Stimulated activated CD8-positive, alpha-beta memory T cell treated with anti-CD3 and anti-CD28 coated beads, Interleukin-12 subunit alpha, Interleukin-12 subunit beta, amount 100 ng/mL, for 4 hours (primary cell): ENCODE measurements at places on chromosomes 7 and 10.

- no peak for DNase-seq
Measured at GRCh38 chr10:28327491-28327880, 24.6 kb upstream of the MPP7 start.

GRCh38 chr10:34017281-34017680 lies 682.8 kb upstream of the NRP1 start:
- DNase-seq = no peak

DNA sequence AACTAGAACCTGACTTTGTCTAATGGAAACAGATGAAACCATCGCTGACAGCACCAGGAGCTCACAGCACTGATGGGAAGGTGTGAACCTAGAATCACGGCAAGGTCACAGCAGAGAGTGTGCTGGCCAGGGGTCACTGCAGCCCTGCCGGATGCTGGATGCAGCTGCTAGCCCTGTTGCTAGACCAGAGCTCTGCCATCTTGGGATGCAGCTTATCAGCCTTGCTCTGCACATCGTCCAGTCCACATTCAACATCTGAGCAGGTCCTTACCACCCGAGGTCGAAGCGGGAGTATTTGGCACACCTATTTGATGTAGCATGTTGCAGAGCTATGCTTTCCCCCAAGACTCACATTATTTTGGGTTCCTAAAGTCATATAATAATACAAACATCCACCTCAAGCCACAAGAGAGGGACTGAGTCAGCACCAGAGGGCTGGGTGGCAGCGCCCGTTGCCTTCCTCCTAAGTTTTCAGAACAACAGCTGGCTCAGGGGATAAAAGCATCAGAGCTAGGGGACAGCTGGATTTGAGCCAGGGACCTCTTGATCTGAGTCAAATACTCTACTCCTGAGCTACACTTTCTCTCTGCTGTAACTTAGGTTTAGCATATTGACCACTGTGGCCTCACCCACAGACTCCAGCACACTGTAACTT lies 135.3 kb downstream of the ZNF467 start:
- no peak for DNase-seq

DNA sequence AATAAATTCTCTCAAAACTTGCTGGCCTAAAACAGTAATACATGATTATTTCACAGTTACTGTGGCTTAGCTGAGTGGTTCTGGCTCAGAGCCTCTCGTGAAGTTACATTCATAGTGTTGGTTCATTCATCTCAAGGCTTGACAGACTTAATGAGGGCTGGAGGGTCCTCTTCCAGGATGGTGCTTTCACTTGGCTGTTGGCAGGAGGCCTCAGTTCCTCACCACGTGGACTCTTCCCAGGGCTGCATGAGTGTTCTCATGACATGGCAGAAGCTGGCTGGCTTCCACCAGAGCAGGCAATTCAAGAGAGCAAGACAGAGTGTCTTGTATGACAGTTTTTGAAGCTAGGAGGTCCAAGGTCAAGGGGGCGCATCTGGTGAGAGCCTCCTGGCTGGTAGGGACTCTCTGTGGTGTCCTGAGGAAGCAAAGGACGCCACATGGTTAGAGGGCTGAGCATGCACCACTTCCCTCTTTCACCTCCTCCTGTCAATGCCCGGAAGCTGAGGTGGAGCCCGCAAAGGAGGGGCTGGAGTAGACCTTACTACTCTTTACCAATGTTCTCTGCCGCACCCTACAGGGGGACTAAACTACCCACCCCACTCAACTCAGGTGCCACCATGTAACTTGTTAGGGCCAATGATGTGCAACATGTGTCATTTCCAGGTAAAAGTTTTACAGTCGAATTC lies 58.2 kb upstream of the YAE1 start:
- DNase-seq = no peak

DNA sequence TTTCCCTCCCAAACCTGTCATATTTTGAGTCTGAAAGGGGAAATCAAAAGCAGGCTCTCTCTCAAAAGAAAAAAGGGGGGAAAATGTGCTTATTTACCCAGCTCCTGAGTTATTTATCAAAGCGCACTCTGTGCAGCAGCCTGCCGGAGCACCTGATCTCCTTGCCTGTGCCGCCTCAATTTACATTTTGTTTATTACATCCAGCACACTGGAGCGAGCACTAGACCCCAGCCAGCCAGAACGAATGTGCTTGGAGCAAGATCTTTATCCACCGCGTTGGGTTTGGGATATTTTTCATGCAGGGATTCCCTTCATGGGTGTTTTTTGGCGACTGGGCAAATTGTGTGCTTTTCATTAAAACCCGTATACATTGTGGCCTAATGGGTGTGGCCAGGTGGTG lies 161.9 kb upstream of the INSYN2A start:
- DNase-seq = no peak

DNA sequence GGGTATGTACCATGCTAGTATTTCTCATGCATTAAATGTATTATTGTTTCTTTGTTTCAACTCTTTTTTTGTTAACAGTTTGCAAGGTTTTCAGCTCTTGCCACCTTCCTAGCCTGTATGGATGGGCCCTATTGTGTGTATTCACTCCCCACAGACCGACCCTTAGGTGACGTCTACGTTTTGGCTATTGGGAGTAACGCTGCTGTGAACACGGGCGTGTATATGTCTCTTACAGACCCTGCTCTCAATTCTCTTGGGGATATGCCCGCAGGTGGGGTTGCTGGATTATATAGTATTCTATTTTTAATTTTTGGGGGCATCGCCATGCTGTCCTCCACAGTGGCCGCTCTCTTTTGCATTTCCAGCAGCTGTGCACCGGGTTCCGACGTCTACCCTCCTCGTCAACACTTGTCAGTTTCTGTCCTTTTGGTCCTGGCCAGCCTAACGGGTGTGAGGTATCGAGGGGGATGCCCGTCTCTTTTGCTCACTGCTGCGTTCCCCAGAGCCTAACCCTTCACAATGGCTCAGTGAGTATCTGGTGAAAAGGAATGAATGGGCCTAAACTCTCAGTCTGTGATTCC lies 64.1 kb upstream of the GNA12 start:
- DNase-seq = no peak

- DNase-seq = no peak
Measured at GRCh38 chr10:37831495-37832333, 25.7 kb downstream of the ZNF248 start.

DNA sequence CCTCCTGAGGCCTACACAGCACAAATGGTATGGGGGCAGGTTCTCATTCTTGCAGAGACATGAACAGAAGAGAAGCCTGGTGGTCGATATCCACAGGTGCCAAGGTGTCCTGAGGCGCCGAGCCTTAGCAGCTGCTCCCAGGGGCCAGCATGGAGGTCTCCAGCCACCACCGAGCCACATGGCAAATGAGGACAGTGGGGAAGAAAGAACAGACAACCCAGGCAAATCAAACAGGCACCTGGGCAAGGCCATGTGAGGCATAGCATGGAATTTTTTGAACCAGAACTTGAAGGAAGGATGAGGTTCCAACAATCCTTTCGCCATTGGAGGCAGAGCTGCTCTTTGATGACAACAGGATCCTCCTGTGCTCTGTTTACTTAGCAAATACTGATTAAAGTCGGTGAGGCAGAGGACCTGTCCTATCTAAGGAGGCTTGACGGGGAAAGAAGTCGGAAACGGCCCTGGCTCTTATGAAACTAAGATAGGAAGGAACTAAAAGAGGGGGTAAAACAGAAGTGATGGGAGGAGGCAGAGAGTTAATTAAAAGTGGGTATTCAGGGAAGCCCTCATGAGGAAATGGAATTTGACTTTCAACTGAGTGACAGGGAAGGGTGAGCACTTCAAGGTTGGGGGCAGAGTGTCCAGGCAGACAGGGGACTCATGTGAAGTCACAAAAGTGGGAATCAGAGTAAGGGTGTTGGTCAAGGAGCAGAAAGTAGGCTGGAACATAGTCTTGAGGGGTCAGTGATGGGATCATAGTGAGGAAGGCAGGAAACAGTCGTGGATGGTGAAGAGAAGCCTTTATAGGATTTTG lies 8.6 kb upstream of the CALML3 start:
- DNase-seq = no peak

GRCh38 chr7:81869670-81870069 lies 99.8 kb upstream of the HGF start:
- DNase-seq = no peak

DNA sequence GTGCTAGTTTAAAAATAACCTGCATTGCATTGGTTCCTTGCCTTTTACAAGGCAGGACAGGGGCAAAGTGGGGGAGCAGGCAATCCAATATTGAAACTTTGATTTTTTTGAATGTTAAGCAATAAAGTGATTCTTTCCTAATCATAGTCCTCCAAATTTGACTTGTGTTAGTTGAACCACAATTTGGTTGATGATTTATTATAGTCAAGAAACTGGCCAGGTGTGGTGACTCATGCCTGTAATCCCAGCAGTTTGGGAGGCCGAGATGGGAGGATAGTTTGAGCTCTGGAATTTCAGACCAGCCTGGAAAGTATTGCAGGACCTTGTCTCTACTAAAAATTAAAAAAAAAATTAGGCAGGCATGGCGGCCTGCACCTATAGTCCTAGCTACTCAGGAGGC lies 27.9 kb upstream of the ABLIM1 start:
- DNase-seq = no peak

DNA sequence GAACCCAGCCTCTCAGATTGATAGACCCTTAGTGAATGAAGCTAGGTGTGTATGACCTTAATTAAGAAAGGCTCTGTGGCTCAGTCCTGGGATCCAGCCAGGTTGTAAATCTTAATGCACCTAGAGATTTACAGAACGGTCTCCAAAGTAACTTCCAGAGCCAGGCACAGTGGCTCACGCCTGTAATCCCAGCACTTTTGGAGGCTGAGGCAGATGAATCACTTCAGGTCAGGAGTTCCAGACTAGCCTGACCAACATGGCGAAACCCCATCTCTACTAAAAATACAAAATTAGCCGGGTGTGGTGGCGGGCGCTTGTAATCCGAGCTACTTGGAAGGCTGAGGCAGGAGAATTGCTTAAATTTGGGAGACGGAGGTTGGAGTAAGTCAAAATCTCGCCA lies 24.3 kb downstream of the CALHM2 start:
- no peak for DNase-seq

- DNase-seq = no peak
Measured at GRCh38 chr7:99404235-99404976, 4.0 kb downstream of the PDAP1 start.

DNA sequence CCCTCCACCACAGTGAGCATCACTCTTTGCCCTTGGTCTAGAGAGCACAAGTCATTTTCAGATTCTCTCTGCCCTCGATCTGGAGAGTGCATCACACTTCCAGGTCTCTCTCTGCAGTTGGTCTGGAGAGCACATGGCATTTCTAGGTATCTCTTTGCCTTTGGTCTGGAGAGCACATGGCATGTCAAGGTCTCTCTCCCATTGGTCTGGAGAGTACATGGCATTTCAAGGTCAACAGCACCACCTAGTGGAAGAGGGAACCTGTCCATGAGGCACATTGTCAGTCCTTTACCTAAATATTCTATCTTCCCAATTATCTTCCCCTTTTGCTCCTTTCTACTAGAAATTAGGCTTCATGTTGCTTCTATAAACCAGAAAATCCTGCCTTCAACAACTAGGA lies 1139.4 kb downstream of the XPNPEP1 start:
- DNase-seq = no peak

DNA sequence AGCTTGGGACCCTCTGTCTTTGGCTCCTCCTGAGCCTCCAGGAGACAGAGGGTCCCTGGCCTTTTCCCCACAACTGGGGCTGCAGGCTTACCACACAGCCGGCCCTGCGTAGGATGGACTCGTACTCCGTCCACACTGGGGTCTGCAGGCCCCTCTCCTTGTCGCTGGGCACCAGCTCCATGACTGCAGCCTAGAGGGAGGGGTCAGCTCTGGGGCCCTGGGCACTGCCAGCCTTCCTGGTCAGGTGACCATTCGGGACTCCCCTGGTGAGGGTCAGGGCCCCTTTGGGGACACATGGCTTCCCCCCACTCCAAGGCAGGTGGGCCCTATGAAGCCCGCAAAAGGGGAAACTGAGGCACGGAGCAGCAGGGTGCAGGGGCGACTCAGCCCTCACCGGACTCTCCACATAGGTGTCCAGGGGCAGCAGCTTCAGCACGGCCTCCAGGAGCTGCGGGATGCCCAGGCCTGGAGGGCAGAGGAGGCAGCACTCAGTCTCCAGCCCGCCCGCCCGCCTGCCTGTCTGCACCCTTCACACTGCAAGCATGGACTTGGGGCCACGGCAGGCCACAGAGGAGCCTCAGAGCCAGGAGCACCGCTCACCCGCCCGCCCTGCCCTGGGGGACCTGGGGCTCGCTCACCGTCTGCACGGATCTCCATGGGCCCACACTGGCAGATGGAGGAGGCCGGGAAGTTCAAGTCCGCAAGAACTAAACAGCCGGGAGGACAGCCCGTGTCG lies 1.1 kb downstream of the FUOM start:
- DNase-seq = no peak

DNA sequence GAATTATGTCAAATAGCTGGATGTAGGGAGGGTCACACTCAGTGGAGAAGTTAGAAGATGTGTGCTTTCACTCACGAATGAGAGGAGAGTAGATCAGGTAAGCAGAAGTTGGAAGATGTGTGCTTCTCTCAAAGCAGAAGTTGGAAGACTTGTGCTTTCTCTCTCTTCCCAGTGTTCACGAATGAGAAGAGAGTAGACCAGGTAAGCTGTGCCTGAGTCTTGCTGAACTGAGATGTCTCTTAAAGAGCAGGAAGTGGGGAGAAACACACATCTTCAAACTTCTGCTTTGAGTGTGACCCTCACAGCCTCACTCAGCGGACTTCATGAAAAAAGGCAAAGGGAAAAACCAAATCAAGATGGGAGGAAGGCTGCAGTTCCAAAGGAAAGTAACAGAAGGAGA lies 7.0 kb upstream of the TMEM243 start:
- no peak for DNase-seq

DNA sequence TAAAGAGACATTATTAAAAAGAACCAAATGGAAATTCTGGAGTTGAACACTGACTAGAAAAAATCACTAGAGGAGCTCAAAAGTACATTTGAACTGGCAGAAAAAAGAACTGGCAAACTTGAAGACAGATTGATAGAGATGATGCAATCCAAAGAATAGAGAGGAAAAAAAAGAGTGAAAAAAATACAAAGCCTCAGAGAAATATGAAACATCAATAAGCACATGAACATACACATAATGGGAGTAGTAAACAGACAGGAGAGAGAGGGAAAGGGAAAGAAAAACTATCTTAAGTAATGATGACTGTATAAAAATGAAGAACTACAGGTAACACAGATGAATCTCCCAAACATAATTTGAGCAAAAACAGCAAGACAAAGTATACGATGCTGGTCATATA lies 61.1 kb downstream of the CNOT4 start:
- DNase-seq = no peak
